ENCODE measurements at places on chromosomes 2 and 18.

DNA sequence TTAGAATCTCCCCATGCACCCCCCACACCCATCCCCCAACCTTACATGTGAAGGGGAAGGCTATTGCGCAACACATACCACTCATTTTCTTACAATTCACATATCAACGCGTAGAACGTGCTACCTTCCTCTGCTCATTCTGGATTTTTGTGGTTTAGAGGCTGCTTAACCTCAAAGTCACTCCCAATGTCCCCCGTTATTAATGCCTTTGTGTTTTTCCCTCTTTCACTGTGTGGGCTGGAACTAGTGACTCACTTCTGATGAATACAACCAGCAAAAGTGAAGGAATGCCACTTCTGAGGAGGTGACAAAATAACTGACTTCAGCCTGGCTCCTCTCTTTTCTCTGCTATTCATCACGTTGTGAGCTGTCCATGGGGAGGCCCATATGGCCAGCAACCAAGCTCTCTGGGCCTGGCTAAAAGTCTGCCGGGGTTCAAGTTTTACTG, 342.5 kb upstream of the NXPH2 start:
- DNase-seq = no peak

DNA sequence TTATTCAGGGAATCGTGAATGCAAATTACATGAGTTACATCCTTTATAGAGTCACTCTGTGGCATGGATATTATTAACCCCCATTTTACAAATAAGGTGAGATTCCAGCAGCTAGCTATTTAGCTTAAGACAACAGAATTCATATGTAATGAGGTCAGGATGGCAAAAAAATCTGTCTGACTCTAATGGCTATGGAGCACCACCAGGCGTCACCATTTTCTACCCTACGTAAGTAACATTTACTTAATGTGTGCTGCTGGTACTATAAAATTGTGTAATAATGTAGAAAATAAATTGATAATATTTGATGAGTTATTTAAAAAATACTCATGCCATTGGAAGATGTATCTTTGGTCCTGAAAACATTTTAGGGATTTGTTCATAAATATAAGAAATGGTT, 2040.1 kb upstream of the LRRTM1 start:
- DNase-seq = peak; percentile 1

GRCh38 chr18:25233528-25234321, 118.2 kb downstream of the ZNF521 start:
- DNase-seq = peak; percentile 8

- DNase-seq = no peak
Observed at GRCh38 chr2:181326661-181327060, 130.5 kb upstream of the ITGA4 start.

GRCh38 chr2:236507393-236508085, 62.1 kb upstream of the ACKR3 start:
- DNase-seq = no peak

DNA sequence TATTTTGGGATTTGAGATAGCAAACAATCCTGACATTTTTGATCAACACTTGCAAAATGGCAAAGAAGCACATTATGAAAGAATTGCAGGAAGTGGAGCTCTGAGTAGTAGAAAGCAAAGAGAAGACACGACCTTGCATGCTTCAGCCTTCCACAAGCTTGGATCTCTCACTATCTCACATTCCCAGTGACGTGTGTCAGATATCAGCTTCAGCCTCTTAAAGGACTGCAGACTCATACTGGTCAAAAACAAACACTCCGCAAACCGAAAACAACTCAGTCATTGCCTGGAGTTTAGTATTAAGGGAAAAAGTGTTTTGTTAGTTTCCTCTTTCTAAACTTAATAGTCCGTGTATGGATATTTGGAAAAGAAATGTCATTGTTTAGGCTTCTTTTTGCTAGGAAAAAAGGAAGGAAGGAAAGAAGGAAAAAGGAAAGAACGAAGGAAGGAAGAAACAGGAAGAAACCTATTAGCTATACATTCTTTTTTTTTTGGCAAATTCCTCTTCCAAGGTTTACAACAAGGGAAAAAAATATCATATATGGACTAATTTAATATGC, 32.6 kb upstream of the SLC40A1 start:
- no peak for DNase-seq

DNA sequence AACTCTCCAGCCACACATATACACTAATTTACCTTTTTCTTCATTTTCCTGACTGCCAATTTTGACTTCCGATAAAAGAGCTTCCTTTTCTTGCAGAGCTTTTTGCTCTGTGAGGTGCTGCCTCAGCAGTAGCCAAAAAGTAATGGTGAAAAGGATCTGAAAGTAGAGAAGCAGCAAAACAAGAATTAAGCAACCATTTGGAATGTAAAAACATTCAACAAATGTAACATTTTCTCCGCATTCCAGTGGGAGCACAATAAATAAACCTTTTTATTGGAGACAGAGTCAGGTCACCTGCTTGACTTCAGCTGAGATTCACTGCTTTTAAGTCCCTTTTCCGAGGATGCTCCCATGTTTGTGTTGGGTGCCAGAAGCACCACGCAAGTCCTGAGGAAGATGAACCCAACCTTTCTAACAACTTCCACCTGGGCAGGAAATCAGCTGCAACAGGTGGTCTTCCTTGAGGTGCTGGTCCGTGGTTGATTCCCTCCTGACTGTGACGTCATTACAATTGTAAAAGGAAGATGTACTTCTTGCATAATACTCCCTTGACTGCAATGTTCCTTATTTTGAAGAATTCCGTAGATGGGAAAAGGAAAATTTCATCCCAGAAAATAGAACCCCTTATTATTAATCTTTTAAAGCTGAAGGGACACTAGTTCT, 265.5 kb downstream of the NAPG start:
- DNase-seq = no peak

- no peak for DNase-seq
Observed at GRCh38 chr2:100196786-100197494, 54.5 kb upstream of the AFF3 start.

DNA sequence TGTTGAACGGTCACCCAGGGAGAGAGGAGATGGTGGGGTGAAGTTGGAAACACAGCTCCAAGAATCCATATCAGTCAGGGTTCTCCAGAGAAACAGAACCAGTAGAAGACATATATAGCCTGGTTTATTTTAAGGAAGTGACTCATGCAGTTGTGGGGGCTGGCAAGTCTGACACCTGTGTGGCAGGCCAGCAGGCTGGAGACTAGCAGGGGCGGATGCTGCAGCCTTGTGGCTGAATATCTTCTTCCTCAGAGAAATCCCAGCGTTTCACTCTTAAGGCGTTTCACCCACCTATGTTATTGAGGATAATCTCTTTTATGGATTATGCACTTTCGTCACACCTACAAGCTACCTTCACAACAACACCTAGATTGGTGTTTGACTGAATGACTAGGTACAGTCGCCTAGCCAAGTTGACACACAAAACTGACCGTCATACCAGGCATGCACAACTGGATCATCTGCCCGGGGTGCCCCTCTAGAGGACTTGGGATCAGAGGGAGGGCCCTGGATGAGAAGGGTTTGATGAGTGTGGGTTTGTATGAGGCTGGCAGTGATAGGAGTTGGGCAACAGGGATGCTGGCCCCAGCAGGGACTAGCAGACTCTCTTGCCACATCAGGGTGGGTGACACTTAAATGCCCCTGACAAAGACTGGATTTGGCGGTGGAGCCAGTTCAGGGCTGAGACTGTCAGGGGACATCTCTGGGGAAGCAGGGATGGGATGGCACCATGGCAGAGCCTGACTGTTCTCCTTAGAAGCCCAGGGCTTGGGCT, 23.4 kb downstream of the MROH2A start:
- no peak for DNase-seq

DNA sequence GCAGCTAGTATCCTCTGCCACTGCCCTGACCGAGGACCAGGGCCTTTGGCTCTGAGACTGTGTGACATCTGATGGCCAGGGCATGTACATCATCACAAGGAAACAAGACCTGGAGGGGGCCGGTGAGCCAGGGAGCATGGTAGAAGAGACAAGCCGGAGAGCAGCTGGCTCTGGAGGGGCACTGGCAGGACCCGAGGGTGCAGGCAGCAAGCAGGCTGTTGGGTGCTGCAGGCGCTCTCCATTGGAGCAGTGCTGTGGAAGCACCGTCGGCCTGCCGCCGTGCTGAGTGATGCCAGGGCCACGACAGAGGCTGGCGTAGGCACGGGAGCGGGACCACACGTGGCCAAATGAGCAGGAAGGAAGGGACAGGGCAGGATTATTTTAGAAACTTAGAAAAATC, 335.2 kb downstream of the GBX2 start:
- no peak for DNase-seq

GRCh38 chr18:2847317-2848246, 776 bp downstream of the EMILIN2 start:
- no peak for DNase-seq

- DNase-seq = peak; percentile 86
Observed at GRCh38 chr2:68943581-68944568, 8.8 kb downstream of the GKN2 start.

DNA sequence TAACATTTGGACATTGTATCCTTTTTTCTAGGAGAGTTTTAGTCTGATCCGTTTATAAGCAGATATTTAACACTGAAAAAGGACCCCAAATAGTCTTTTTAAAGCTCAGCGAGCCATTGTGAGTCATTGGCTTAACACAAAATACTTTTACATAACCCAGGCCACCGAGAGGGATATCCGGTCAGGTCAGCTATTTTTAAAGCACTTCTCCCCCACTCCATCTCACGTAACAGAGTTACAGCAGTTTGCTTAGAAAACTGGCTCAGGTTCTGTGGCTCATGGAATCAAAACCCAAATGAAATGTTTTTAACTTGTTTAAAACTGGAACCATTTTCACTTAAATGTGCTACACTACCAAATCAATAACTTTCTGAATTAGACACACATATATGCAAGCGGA, 23.9 kb downstream of the COL4A3 start:
- DNase-seq = no peak

- peak; percentile 63 for DNase-seq
Observed at GRCh38 chr2:102792568-102793208, 30.9 kb downstream of the TMEM182 start.

DNA sequence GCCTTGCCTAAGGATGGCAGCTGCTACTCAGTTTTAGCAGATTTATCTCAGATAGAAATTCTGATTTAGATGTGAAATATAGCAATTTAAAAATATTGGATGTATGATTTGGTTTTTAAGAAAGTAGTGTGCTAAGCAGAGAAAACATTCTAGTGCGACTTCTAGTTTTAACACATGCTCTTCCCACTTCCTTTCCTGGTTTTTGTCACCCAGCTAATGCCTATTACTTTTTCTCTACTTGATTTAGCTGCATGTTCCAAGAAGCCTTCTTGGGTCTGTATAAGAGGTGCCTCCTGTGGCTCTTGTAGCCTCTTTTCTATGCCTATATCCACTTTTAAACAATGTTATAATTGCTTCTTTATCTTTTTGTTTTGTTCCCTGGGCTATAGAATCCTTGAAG, 53.0 kb downstream of the GPD2 start:
- DNase-seq = no peak

DNA sequence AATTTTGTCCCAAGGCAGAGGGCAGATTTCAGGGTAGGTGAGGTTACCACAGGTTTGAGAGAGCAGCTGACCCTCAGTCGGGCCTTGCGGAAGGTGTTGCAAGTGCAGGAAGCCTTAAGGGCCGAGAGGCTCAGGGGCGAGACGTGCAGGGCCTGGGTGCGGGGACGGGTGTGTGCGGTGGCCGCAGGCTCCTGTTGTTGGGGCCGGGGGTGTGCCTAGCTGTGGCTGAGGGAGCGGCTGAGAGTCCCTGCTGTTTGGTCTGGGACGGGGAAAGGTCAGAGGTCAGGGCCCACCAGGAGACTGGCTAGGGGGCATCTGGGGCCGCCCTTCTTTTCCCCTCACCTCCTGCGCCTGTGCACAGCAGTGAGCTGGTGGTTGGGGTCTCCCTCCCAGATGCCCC, 52.5 kb downstream of the NTSR2 start:
- DNase-seq = no peak

- DNase-seq = no peak
Observed at GRCh38 chr2:224875153-224875552, 159.0 kb upstream of the CCDC195 start.

DNA sequence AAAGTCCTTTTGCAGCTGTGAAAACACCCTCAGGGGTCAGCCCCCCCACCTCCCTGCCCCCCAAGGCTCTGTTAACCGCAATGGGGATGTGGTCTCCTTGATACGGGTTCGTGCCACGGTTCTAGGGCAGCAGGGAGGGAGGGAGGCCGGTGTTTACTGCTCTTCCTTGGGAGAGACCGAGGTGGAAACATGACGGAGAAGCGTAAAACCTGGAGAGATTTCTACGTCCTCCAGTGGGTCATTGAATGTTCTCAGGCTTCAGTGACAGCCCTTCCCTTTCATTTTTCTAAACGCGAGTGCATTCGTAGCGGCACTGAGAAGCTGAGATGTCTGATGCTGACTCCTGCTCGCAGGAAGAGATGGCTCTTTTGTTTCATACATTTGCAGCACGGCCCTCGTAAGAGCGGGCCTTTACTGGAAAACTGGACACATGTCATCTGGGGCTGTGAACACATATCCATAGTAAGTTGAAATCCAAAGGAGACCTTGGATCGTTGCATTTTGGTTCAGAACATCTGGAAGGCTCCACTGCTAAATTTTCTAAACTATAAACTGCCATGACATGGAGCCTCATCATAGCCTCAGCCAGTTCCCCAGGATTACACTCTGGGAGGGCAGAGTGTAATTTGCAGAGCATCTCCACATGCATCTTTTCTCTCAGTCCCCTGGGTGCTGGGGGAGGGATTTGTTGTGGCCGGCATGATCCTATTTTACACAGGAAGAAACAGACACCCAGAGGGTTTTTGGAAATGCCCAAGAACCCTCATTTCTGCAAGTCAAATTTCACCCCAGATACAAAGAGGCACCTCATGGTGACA, 40.6 kb upstream of the HDAC4 start:
- no peak for DNase-seq

DNA sequence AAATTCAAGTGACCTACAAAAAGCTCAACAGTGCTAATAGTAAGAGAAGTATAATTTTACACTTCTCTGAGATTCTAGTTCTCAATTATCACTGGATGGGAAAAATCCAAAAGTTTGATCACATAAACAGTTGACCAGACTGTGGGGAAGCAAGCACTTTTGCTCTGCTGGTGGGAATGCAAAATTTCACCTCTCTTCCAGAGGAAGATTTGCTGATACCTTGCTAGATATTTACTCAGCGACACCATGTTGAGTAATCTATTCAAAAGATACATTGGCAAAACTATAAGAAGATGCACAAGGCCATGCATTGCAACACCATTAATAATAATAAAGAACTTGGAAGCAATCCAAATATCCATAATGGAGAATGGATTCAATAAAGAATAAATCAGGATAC, 204.4 kb downstream of the MREG start:
- no peak for DNase-seq

GRCh38 chr18:59040770-59041148, 98.9 kb upstream of the SEC11C start:
- no peak for DNase-seq

DNA sequence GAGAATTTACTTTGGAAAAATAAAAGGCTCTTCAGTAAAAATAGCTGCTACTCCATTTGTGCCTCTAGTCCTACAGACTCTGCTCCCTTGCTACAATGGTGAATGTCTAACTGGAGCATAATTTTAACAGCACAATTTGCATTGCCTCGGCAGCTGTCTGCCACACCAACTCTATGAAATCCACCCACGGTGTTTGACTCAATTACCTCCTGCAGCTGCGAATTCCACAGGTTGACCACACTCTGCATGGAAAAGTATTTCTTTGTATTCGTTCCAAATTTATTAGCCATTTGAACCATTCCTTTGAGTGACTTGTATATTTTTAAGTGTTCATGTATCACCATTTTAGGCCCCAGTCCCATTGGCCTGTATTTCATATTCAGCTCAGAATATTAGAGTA, 182.1 kb upstream of the CCDC68 start:
- no peak for DNase-seq

Data from NCI-H2171 treated with DMSO at 0.1 percent for 48 hours (cell line).